ENCODE measurements at places on chromosomes 7 and 10. TPM values are rescaled to one million over a fixed set of nuclear protein-coding genes. Genes with fewer than 3 reads are reported as not detected.

The LIPF gene
- not detected for total RNA-seq

The SUN3 gene
- total RNA-seq, result not detected

- no peaks in the 10 kb centered on the region for H3K36me3 ChIP-seq
- no peak overlapping the region for H3K27ac ChIP-seq
- no peak for DNase-seq
- H3K4me1 ChIP-seq, result no peaks in the 10 kb centered on the region
- peaks cover 51% of the 10 kb centered on the region for H3K27me3 ChIP-seq
These were observed 14.0 kb upstream of the UNCX start for GRCh38 chr7:1218541-1219165.

DNA sequence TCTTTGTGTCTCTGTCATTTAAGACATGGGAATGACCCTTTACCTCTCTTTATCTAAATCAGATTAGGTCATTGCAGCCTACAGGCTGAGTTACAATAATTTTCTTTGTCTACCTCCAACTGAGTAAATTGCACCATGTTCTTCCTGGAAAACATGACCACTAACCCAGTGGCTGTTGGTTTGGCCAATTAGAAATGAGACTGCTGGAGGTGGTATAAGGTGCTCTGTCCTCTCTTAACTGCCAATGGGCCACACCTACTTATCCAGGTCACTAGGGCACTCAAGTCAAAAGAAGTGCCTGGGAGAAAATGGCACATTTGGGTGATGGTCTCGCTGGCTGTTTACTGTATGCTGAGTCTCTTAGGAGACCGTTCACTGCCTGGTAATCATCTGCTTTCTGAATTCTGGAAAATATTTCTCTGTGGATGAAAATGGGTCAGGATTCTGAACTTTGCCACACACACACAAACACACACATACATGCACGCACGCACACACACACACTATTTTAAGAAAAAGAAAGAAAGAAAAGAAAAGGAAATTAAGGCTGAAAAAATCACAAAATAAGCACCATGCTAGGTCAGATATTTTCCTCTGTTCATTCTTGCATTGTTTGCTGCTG lies 16.4 kb downstream of the STAMBPL1 start:
- no peak overlapping the region for H3K4me3 ChIP-seq
- H3K27me3 ChIP-seq, result no peaks in the 10 kb centered on the region
- DNase-seq, result no peak
- no peaks in the 10 kb centered on the region for H3K36me3 ChIP-seq

All from astrocyte (in vitro differentiated cells and primary cell).